ENCODE measurements at places on chromosomes 5 and 9.

- DNase-seq: no peak
Measured at GRCh38 chr9:135209852-135210251, 122.4 kb downstream of the OLFM1 start.

- no peak for DNase-seq
Measured at GRCh38 chr5:123182072-123182471, 93.0 kb downstream of the PRDM6 start.

GRCh38 chr5:14487897-14488570, 93.6 kb upstream of the OTULINL start:
- DNase-seq: no peak

GRCh38 chr5:38422622-38423021, 133.8 kb downstream of the LIFR start:
- DNase-seq: no peak

DNA sequence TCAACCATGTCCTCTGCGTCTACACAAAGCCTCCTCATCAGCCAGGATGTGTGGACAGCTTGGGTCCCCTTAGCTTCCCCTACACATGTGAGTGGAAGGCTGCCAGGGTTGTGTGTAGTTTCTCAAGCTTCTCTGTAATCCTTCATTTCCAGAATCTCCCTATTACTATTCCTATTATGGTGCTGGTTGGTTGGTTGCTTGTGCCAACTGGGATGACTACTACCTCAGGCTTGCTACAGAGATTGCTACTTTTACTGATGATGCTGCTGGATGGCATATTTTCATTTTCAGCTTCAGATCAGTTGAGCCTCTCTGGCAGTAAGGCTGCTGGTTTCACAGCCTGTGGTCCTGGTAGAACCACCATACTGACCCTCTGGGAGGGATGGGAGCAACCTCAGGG, 39.9 kb downstream of the ATG10 start:
- DNase-seq: no peak

GRCh38 chr5:4518903-4519672, 621.0 kb upstream of the ADAMTS16 start:
- DNase-seq: no peak

DNA sequence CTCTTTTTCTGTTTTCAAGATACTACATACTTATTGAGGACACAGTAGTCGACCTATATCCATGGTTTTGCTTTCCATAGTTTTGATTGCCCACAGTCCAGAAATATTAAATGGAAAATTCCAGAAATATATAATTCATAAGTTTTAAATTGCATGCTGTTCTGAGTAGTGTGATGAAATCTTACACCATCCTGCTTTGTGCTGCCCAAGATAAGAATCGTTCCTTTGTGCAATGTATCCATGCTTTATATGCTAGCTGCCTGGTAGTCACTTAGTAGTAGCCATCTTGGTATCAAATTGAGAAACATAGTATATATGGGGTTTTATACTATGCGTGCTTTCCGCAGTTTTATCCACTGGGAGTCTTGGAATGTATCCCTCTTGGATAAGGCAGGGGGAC, 59.0 kb downstream of the CWC27 start:
- DNase-seq: no peak

DNA sequence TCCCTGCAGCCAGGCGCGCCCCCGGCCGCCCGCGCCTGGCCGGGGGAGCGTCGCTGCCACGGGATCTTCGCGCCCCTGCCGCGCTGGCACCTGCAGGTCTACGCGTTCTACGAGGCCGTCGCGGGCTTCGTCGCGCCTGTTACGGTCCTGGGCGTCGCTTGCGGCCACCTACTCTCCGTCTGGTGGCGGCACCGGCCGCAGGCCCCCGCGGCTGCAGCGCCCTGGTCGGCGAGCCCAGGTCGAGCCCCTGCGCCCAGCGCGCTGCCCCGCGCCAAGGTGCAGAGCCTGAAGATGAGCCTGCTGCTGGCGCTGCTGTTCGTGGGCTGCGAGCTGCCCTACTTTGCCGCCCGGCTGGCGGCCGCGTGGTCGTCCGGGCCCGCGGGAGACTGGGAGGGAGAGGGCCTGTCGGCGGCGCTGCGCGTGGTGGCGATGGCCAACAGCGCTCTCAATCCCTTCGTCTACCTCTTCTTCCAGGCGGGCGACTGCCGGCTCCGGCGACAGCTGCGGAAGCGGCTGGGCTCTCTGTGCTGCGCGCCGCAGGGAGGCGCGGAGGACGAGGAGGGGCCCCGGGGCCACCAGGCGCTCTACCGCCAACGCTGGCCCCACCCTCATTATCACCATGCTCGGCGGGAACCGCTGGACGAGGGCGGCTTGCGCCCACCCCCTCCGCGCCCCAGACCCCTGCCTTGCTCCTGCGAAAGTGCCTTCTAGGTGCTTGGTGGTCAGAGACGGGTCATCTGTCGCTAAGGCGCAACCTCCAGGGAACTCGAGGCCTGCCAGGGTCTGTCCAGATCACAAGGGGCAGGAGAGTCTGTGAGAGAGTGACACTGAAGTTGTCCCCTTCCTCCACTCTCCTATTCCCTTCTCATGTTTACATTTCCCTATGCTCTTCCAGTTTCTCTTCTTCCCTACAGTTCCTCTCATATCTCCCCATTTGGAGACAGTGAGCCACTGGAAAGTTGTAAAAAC, 1.3 kb downstream of the GPR150 start:
- peak; percentile 17 for DNase-seq

GRCh38 chr5:37888476-37888875, 48.6 kb upstream of the GDNF start:
- DNase-seq: no peak

DNA sequence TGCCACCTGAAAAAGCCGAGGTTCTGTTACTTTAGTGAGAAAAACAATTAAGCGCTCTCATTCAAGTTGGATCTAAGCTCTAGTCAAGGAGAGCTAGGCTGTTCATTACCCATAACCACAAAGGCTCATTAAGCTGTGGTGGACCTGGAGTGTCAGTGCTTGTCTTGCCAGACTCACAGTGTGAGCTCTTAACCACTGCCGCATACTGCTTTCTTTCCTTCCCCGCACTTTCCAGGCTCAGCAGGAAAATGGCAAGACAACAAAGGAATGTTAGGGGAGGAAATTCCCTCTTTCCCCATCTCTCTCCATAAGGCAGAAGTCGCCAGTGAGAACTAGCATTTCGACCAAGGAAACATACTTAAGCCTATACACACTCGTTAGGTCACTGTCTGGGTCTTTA, 467.3 kb downstream of the ENC1 start:
- DNase-seq: no peak

- no peak for DNase-seq
Measured at GRCh38 chr5:68215898-68216244, 315 bp downstream of the PIK3R1 start.

- DNase-seq: no peak
Measured at GRCh38 chr5:74020503-74020902, 394.5 kb downstream of the ARHGEF28 start.

DNA sequence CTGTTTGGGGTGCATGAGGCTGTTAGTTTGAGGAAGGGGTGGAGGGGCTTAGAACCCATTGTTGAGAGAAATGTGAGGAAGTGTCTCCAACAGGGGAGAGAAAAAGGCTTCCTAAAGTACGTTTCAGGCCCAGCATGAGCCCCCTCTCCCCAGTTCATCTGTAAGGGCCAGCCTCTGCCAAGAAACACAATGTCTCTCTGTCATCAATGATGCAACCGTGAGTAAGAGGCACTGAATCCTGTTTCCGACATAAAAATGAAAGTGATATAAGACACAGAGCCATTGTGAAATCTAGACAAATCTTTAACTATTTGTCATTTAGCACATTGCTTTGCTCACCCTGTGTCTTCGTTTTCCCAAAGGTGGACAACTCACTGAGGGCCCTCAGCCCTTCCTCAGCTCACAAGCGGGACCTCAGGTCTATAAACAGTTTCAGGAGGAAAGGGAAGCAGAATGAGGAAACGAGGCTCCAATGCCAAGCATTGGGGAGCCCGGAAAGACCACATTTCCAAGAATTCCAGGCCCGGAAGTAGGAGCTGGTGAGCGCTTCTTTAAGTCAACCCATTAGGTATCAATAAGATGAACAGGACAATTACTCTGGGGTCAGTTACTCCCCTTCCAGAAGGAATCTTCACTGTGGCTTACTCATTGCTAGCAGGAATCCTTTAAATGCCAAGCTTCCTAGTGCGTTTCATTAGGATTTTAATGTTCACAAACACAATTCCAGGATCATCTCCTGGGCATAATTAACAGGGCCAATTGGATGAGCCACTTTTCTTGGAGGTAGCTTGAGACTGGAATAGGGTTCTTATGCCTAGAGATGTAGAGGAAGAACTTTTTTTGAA, 59.0 kb upstream of the KLF4 start:
- DNase-seq: peak; percentile 39

- DNase-seq: no peak
Measured at GRCh38 chr9:113715086-113715485, 161.0 kb upstream of the ZNF618 start.

DNA sequence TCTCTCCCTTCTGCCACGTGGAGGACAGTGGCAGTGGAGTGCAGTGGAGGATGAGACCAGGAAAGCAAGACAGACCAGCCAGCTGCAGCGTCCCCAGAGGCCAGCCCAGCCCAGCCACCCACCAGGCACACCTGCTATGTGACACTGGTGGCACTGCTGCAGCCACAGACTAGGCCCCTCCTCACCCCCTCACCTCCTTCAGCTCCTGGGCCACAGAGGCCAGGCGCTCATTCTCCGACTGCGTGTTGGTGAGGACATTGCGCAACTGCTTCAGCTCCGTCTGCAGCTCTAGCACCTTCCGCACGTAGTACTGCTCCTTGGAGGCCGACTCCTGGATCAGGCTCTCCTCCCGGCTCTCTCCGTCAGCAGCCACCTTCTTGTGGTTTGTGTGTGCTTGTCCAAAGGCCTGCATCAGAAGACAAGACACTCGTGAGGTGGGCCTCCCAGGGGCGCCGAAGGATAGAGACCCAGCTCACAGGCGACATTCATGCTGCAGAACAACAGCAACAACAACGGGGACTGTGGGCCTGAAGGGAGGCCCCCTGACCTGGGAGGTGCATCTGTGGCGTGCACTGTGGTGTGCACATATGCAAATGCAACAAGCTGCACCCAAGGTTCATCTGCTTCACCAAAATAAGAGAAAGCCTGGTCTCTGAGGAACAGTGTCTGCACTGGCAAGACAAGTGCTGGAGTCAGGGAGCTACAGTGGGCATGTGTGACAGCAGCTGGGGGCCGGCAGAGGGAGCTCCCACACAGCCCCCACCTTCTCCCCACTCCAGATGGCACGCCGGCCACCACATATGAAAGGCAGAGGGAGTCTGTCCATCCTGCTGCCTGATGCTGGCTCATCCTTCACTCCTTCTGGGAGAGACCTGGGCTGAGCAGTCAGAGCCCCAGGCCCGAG, 35.5 kb downstream of the BICD2 start:
- DNase-seq: peak; percentile 51

- DNase-seq: no peak
Measured at GRCh38 chr5:38968665-38969064, 105.5 kb downstream of the RICTOR start.

- DNase-seq: no peak
Measured at GRCh38 chr5:6158974-6159831, 219.1 kb downstream of the MED10 start.

- DNase-seq: no peak
Measured at GRCh38 chr5:75707911-75708509, 9.2 kb downstream of the POC5 start.

DNA sequence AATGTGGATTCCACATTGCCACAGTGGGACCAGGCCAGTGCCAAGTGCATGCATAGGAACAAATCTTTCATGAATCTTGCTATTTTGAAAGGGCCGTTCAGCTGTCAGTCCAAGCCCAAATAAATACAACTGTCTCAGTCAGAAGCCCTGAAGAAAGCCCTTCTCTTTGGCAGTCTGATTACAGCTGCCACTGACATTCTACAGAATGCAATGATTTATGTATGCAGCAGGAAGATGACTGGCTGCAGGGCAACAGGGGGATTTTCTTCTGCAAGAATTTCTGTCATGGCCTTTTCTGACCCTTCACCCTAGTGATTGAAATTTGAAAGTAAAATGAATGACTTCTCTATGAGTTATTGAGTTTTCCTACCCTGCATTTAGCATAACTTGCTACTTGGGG, 86.7 kb upstream of the FER start:
- DNase-seq: no peak
